Neuronal stem cell (in vitro differentiated cells): ENCODE measurements at places on chromosomes 11 and 22.

DNA sequence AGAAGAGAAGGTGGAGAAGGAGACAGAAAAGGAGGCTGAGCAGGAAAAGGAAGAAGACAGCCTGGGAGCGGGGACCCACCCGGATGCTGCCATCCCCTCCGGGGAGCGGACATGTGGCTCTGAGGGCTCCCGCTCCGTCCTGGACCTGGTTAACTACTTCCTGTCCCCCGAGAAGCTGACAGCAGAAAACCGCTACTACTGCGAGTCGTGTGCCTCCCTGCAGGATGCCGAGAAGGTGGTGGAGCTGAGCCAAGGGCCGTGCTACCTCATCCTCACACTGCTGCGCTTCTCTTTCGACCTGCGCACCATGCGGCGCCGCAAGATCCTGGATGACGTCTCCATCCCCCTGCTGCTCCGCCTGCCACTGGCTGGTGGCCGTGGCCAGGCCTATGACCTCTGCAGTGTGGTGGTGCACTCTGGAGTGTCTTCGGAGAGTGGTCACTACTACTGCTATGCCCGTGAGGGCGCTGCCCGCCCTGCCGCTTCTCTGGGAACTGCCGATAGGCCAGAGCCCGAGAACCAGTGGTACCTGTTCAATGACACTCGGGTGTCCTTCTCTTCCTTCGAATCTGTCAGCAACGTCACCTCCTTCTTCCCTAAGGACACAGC, 21.4 kb downstream of the USP35 start:
- no peak for DNase-seq

DNA sequence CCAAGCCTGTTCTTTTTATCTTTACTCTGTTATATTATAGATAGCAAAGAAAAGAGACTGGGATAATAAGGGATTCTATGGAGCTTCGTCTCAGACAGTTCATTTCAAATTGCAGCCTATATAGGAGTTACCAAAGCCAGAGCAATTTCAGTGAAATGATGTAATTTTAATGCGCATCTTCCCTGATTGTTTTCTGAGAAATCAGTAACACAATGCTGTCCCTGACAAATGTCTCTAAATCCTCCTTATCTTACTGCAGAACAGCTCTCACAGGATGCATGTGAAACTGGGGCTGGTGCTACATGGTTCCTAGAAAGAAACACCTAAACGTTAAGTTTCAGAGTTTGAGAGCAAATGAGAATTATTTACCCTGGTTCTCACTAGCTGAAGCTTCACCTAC, 467.9 kb upstream of the ANO3 start:
- no peak for DNase-seq

DNA sequence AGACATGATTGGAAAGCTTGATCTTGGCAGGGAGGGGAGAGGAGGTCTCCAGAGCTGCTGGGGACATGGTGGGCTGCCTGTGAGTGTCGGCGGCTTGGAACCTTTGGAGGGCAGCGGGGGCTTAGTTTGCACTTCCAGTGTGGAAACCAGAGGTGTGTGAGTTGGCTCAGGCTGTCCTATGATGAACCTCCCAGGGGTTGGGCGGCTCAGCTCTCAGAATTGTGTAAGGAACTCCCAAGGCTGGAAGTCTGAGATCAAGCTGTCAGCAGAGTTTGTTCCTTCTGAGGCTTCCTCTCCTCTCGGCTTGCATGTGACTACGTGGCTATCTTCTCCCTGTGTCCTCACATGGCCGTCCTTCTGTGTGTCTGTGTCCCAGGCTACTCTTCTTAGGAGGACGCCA, 87.9 kb upstream of the B3GAT1 start:
- no peak for DNase-seq

GRCh38 chr11:86089659-86090058, 20.8 kb upstream of the PICALM start:
- no peak for DNase-seq

- no peak for DNase-seq
These were observed 15.6 kb downstream of the OVCH2 start for GRCh38 chr11:7690648-7691047.

DNA sequence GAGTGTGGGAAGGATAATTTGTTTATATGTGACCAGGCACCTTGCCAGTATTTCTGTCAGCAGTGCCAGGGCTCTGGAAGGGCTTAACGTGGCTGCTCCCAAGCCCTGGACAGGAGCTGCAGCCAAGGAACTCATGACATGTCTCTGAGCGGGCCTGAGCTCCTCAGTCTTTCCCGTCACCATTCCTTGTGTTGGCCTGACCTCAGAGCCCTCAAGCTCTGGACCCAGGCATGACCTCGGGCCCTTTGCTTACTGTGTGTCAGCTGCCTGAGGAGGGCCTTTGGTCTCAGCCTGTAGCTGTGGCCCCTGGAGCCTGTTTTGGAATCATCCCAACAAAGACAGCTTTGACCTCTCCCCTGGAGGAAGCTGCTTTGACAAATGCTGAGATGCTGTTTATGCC, 264.1 kb upstream of the PLET1 start:
- no peak for DNase-seq

DNA sequence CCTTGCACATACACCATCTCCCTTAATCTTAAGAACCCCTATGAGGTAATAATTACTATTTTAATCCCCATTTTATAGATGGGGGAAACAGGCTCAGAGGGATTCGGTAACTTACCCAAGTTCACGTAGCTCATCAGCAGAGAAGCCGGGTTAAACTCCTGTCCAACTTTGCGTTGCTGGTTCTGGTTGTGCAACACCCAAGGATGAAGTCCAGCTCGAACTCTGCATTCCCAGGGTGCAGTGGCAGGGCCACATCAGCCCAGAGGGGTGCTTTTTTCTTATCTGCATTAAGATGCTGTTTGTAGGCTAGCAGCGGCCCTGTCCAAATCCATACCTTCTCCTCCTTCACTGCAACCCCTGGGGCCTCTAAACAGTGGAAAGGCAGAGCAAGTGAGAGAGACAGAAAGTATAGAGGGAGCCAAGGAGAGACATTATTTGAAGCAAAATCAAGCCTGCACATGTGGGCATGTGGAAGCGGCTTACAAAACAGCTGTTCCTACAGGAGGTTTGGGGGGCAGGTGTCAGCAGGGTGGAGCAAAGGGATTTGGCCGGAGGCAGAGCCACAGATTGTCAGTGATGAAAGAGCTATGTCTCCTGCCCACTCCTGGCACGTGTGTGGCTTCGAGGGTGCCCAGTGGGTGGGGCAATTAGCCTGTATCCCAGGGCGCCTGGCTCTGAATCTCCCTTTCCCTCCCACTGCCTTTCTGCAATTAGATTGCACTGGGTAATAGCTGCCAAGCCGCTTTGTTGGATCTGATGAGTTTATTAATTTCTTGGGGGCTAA, 129.5 kb upstream of the TBCEL start:
- no peak for DNase-seq

- DNase-seq = no peak
These were observed 376.0 kb downstream of the CADM1 start for GRCh38 chr11:115128226-115128625.

DNA sequence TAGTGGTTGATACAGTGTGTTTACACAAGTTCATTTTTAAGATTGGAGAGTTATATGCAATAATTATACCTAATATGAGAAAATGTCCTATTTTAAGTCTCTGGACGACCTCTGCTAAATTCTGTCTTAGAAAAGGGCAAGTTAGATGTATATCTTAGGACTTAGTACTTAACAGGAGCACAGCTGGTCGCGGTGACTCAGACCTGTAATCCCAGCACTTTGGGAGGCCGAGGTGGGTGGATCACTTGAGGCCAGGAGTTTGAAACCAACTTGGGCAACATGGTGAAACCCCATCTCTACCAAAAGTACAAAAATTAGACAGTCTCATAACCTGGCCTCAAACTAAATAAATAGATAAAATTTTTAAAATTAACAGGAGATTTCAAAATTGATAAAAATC, 27.2 kb downstream of the BSX start:
- no peak for DNase-seq

- peak; percentile 57 for DNase-seq
These were observed 425.6 kb downstream of the SHANK2 start for GRCh38 chr11:70826541-70827335.

GRCh38 chr11:124717786-124718651, 21.7 kb upstream of the NRGN start:
- DNase-seq = peak; percentile 39

- no peak for DNase-seq
These were observed 42.6 kb downstream of the GNB1L start for GRCh38 chr22:19811811-19812771.

DNA sequence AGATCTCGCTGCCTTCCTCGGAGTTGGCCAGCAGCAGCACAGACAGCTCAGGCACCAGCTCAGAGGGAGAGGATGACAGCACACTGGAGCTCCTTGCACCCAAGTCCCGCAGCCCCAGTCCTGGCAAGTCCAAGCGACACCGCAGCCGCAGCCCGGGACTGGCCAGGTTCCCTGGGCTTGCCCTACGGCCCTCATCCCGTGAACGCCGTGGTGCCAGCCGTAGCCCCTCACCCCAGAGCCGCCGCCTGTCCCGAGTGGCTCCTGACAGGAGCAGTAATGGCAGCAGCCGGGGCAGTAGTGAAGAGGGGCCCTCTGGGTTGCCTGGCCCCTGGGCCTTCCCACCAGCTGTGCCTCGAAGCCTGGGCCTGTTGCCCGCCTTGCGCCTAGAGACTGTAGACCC, 6.4 kb downstream of the PLA2G3 start:
- DNase-seq = no peak

GRCh38 chr11:107675902-107676301, 36.0 kb downstream of the SLN start:
- no peak for DNase-seq

DNA sequence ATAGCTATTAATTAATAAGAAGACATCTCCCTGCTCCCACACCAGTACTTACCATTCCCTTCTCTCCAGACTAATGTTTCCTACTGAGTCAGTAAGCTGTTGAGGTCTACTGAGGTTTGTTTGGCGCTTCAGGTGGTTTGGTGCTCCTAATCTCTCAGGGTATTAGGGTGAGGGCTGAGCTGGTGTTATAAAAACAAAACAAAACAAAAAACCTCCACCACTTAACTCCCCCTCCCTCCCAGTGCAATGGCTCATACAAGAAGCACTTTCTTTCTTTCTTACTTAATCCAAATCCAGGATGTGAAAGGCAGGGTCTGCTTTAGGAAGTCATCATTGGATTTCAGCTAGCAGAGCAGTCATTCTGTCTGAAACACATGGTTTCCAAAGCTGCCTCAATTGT, 15.3 kb downstream of the CSTPP1 start:
- peak; percentile 31 for DNase-seq

DNA sequence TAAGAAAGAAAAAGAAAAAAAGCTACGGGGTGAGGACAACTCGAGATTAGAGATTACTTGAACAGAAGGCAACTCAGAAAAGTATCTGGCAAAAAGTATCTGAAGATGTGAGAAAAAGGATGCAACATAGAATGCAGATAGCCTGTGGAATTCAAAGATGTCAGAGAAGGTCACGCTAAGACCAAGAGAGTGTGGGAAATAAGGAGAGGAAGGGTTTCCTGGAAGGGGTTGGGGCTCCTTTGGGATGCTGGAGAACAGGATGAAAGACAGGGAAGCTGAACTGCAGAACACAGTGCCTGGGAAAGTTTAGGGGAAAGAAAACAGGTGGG, 1.2 kb downstream of the GUCY1A2 start:
- DNase-seq = no peak

DNA sequence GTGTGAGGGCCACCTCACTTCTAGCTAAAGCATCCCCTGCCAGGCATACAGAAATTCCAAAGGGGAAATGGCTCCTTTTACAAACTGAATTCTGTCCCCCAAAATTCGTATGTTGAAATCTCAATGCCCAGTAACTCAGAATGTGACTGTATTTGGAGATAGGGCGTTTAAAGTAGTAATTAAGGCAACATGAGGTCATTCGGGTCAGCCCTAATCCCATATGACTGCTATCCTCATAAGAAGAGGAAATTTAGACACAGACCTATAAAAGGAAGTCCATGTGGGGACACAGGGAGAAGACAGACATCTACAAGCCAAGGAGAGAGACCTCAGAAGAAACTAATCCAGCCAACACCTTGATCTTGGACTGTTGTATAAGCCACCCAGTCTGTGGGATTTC, 119.1 kb downstream of the CHST1 start:
- DNase-seq = no peak

DNA sequence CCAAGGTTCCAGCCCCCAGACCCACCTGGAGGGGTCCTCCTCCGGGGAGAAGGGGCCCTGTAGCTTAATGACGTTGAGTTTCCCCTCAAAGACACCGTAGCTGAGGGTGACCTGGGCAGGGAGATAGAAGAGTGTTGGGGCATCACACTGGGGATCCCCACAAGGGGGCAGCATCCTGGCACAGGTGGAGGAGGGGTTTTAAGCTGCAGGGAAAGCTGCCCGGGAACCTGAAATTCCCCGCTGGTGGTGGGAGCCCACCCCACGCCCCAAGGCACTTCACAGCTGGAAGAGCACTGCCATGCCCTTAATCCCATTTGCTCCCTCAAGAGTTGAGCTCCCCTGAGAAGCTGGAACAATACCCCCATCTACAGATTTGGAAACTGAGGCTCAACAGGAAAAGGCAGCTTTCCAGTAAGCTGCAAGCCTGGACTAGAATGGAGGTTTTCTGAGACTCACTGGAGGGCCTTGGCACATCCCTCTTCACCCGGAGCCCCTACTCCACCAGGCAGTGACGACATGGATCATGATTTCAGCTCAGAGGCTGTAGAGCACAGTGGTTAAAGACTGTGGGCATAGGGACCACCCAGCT, 13.7 kb downstream of the MFNG start:
- DNase-seq = no peak

- peak; percentile 29 for DNase-seq
These were observed 6.6 kb downstream of the APOL4 start for GRCh38 chr22:36194971-36195370.
